NCI-H446 treated with DMSO at 0.1 percent for 48 hours (cell line): ENCODE measurements at places on chromosomes 2 and 18.

GRCh38 chr18:70430501-70431173 lies 141.8 kb downstream of the SOCS6 start:
- DNase-seq: no peak

GRCh38 chr2:65096948-65097347 lies 33.0 kb downstream of the RAB1A start:
- DNase-seq: no peak

DNA sequence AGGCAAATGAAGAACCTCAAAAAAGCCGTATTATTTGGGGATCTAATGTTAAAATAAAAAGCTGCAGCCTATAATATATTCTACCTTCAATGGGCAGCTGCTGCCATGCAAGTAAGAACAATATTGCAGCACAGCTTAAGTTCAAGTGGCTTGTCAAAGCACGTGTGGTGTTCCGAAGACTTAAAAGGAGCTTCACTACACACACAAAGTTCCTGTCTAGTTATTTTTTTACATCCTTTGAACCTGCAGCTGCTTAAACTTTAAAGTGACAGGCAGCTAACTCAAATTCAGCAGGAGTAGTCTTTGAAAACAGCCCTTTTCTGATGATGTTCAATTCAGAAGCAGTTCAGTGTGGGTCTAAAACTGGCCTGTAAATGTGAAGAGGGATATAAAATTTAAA lies 85.8 kb upstream of the XIRP2 start:
- no peak for DNase-seq

DNA sequence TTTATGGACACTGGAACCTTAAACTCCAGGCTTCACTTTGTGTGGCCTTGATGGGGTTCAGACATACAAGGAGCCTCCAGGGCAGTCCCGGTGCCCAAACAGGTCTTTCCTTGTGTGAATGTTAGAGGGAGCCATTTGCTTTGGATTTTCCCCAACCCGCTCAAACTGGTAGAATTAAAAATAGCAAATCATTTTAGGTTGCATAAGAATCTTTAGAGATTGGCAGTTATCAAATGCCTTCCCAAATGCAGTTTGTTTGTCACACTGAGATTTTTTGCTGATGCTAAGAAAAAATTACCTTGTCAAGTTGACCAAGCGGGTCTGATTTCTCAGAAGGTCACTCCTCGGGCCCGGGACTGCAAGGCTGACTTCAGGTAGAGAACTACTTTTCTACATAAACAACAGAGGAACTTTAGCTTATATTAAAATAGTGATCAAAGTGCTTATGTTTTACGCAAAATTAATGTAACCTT lies 36.4 kb downstream of the ATP6V1C2 start:
- DNase-seq: no peak

DNA sequence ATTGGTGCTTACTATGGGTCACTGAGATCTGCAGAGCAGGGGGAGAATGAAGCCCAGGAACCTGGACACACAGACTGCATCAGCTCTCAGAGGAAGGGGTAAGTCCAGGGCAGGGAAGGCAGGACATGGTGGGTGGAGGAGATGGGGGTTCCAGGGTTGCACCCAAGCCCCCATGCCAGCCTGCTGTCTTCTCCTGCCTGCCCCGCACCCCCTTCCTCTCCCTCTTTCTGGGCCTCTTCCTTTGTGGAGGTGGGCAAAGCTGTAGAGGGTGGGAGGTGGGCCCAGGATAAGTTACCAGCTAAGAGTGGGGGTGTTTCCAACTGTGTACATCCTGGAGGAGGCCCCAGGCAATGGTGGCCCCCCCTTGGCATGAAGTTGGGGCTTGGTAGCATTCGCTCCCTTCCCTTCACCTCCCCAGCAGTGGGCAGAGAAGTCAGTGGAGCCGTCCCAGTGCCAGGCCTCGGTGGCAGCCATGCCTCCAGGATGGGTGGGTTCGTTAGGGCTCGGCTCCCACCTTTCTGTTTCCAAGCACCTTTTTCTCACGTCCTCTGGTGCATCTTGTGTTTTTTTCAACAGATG lies 132.2 kb downstream of the CLIP4 start:
- DNase-seq: no peak

DNA sequence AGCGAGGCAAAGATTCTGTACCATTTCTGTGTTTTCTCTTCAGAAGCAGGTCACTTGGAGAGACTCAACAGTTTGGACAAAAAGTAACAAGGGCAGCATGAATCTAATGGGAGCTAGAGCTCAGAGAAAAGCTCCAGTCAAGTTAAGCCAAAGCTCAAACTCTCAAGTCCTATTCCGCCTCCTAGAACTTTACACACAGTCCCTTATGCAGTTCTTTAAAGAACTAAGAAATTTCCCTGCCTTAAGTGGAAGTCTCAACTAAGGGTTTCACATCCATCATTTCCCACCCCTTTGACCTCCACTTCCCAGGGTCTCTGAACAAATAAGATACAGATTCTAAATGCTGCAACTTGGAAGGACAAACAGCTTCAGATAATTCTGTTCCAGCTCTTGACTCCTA lies 121.3 kb upstream of the RNU4ATAC start:
- DNase-seq: no peak

DNA sequence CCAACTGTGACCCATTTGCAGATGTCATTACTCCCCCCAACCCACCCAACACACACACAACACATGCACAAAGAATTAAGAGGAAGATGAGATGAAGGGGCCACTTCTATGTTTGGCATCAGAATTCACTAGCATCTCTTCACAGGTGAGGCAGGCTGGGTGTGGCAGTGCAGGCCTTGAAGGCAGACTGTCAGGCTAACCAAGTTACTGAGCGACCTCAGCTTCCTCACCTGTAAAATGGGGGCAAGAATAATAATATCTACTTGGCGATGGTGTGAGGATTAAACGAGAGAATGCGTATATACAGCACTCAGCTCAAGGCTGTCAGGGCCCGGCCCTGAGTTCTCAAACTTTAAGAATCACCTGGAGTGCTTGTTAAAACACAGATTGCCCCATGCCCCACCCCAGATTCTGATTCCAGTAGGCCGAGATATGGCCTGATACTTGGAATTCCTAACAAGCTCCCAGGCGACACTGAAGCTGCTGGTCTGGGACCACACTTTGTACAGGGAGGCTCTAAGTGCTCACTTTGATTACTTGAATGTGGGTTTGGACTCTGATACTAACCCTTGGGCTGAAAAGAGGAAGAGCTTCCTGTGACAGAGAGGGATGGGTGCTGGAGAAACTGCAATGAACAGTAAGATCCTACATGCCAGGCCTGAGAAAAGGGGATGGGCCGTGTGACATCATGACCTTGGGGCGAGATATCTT lies 1.1 kb downstream of the ACTG2 start:
- no peak for DNase-seq

GRCh38 chr2:1430491-1430890 lies 17.2 kb downstream of the TPO start:
- DNase-seq: no peak
